Right forelimb (tissue), 1 donor: ENCODE measurements at places on chromosomes 1 and 21.

DNA sequence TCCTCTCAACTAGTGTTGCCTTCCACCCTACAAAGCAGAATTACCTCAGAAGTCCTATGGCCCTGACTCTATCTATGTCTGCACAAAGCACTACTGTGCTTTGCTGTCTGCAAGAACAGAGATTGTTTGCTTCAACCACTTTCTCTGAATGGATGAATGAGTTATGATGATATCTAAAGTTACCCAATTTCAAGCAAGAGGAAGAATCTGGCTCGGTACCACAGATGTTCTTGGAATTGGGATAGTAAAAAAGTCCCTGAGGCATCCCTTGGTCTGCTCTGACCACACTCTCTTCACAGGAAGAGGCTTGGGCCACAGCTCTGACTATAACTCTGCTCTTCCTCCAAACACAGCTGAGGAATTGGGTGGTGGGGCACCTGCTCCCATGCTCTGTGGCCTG lies 31.2 kb downstream of the MTARC1 start:
- DNase-seq = no peak

GRCh38 chr1:24384251-24385090 lies 29.1 kb downstream of the STPG1 start:
- no peak for DNase-seq

- DNase-seq = no peak
Measured at GRCh38 chr1:217721692-217722091, 90.5 kb downstream of the SPATA17 start.

DNA sequence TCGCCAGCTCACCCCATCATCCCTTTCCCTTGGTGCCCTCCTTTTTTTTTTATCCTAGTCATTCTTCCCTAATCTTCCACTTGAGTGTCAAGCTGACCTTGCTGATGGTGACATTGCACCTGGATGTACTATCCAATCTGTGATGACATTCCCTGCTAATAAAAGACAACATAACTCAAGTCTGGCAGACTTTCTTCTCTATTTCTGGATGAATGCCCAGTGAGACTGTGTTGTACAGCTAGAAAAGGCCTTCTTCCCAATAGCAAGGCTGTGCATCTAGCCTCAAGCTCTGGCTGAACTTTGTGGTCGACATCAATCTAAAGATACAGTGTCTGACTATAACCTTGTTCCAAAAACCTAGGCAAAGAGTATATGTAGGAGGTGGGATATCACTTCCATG lies 6.4 kb downstream of the IL24 start:
- no peak for DNase-seq

GRCh38 chr1:38577385-38577784 lies 282.2 kb downstream of the RRAGC start:
- DNase-seq = no peak

- no peak for DNase-seq
Measured at GRCh38 chr1:205210756-205211168, 740 bp downstream of the DSTYK start.

DNA sequence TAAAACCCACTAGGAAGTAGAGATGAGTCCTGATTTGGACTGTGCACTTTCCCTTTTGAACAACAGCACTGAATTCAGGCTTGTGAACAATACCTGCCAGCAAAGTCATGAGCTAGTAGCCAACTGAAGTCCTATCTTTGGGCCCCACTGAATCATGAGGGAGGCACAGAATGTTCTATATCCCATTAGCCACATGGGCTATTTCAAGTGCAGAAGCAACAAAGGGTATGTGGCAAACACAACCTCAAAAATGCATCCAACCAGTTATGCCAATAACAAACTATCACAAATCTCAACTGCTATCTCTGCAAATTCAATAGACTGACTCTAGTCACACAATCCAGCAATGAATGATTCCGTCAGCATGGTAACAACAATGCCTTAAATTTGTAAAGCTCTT lies 276.0 kb downstream of the MRPL39 start:
- DNase-seq = no peak

GRCh38 chr1:77686796-77687518 lies 4.5 kb upstream of the ZZZ3 start:
- DNase-seq = no peak

DNA sequence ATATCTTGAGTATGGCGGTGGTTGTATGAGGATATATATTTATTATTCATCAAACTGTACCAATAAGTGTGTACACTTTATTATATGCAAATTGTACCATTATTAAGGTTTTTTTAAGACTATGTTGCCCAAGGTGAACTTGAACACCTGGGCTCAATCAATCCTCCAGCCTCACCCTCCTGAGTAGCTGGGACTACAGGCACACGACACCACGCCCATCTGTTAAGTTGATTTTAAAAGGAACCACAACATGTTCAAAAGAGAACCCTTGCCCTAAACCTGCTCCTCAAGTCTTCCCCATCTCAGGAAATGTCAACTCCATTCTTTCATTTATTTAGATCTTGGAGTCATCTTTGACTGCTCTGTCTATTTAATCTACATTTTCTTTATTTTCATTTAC lies 24.3 kb upstream of the FBXO28 start:
- DNase-seq = no peak

DNA sequence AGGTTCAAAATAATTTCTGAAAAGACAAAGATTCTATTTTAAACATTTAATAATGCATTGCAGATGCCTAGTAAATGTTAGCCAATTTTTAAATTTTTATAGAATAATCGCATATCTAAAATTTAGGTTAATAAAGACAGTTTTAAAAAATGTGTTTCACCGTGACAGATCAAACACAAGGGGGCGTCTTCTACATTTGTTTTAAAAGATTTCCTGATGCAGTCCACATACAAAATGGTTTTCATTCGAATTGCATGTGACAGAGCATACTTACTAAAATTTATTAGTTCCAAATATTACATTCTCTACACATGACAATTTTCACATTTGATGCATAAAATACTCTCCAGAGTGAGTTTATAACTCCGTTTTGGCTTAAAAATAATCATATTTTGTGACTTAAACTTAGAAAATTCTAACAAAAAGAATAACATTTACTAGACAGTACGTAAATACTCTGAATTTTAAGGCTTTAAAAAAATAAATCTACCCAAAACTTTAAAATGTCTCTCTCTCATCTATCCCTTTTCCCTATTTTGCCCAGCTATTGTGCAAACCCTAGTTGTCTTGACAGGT lies 75.5 kb downstream of the ADAMTS1 start:
- no peak for DNase-seq

DNA sequence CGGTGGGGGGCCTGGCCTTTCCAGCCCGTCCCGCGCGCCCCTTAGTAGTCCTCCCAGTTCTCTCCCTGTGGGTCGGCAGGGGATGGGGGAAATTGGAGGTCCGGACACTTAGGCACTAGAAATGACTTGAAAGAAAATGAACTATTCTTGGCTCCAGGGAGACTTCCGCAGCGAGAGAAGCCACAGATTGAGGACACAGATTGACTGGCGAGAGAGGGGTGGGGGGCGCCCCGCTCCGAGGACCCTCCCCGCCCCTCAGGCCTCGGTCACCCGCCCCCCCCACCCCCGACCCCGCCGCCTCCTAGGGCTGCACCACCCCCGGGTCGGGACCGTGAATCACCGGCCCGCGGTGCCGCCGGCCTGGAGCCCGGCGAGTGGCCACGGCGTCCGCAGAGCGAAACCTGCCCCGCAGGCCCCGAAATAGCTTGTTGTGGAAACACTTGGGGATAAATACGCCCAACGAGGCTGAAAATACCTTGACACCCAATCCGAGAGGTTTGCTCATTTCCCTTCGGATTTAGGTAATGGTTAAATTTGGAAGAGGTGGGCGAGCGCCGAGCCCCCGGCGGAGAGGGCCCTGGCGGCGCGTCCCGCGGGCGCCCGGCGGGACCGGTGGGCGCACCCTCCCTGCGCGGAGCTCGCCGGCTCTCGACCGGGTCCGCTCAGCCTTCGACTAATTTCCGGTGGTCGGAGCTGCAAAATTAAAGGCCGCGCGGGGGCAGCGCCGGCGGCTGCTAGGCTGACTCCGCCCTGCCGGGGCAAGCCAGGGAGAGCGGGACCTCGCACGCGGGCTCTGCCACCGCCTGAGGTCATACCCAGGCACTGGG lies at the start of gene GFI1:
TSS of gene GFI1 (minus strand) at position 675 of the 827 bp plus-strand sequence. CDS start 3,438 bp downstream, outside the sequence.
- DNase-seq = peak; percentile 61

GRCh38 chr21:38597421-38597820 lies 99.1 kb upstream of the ERG start:
- DNase-seq = no peak

DNA sequence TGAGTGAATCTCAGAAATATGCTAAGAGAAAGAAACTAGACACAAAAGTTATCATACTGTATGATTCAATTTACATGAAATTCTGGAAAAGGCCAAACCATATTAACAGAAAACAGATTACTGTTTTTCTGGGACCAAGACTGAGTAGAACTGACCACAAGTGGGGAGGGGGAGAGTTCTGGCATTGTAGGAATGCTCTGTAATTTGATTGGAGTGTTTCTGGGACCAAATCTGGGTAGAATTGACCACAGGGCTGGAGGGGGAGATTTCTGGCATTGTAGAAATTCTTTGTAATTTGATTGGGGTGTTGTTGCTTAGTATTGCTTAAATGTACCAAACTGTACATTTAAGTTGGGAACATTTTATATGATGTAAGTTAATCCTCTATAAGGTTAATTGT lies 3.4 kb upstream of the OR10K1 start:
- no peak for DNase-seq

GRCh38 chr1:43128816-43129215 lies 43.3 kb downstream of the EBNA1BP2 start:
- no peak for DNase-seq

GRCh38 chr1:25748531-25749205 lies 51.3 kb upstream of the SELENON start:
- DNase-seq = no peak

DNA sequence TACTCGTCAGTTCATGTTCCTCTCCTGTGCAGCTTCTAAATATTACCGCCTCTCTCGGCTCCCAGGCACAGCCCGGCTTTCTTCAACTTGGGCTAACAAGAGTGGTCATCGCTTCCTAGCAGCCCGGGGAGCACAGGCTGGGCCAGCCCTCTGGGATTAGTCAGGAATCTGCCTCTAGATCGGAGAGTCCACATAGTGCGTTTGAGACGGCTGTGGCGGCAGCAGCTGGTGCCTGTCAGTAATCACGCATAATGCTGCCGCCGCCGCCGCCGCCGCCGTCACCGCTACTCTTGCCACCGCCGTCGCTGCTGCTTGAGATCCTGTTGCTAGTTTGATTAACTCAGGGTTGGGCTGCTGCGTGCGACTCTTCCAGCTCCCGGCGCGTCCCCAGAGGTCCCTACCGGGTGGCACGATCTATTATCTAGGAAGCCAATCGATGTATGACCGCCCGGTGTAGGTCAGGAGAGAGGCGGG lies at the start of gene RXRG:
TSS of gene RXRG (minus strand) at position 230 of the 474 bp plus-strand sequence. CDS start 233 bp downstream, outside the sequence.
- DNase-seq = peak; percentile 74

DNA sequence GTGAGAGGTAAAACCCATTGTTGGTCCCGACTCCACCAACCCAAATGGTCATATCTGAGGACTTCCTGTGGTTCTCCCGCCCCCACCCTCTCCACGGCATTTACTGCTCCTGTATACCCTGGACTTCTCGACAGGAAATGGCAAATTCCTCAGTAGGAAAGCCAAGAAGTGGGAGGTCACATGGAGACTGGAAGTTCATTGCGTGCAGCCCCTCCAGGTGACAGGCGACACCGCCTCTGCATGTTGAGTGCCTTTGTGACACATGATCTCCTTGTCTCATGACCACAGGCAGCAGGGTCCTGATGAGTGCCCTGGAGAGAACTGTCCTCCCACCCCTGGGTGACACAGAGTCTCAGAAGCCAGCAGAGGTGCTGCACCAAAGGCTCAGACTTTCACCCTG lies 24.2 kb downstream of the ERG start:
- no peak for DNase-seq

- DNase-seq = no peak
Measured at GRCh38 chr1:8540971-8541370, 223.1 kb downstream of the SLC45A1 start.

DNA sequence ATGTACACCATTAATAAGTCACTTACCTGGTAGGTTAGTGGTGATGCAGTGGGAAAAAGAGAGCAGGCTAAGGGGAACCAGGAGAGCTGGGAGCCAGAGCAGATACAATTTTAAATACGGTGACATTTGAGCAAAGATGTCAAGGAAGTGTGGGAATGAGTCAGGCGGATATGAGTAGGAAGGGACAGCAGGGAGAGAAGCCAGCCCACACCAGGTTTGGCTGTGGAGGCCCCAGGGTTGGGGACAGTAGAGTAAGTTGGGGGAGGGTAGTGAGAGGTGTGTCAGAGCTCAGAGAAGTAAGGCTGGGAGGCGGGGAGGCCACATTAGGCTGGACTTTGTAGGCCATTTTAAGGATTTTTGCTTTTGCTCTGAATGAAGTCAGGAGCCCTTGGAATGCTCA lies 482.0 kb downstream of the DISC1 start:
- no peak for DNase-seq

DNA sequence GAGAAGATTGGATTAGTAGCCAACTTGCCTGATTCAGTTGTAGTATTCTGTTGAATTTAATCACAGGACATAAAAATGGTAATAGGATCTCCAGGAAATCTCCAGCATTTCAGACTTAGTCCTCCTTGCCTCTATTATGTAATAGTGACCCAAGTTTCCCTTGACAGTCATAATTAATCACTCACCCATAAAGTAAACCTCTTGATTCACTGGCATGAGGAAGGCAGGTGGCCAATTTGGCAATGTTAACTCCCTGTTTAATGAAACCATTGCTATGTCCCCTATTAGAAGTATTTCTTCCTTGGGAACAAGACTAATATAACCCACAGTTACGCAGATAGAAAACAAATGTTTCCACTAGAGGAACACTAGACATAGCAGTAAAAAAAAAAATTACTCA lies 604.8 kb upstream of the CXADR start:
- DNase-seq = no peak

- no peak for DNase-seq
Measured at GRCh38 chr1:11333631-11334030, 60.6 kb downstream of the UBIAD1 start.

DNA sequence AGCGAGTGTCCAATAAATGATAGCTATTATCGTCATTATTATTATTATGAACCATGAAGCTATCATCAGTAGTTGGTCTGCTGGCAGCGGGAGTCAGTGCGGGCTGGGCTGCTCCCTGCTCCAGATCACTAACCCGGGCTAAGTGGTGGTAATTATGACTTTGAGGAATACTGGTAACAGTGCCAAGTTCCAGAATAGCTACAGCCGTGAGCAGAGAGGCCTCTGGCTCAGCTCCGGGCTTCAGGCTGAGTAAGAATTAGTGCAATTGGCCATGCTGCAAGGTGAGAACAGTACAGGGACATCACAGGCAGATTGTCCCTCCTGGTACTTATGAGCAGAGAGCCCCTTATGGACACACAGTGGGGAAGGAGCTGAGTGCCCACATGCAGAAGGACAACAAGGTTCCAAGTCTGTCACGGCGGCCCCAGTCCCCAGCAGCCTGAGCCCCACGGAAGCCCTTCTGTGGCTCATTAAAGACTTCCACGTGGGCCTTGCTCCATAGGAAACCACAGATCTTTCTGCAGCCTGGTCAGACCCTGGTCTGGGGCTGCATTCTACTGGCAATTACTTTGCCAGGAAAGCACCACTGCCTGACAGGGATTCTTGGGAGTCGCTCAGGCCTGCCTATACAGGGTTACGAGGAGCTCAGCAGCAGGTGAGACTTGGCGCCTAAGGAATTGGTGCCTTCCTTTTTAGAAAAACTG lies 235.1 kb downstream of the RRAGC start:
- no peak for DNase-seq

- no peak for DNase-seq
Measured at GRCh38 chr1:40788561-40789341, 5.2 kb downstream of the KCNQ4 start.
